Germinal center (tissue), 1 donor: ENCODE measurements at places on chromosomes 5 and 9.

GRCh38 chr9:106588626-106589025 is 274.3 kb upstream of the ZNF462 start:
- DNase-seq = no peak

DNA sequence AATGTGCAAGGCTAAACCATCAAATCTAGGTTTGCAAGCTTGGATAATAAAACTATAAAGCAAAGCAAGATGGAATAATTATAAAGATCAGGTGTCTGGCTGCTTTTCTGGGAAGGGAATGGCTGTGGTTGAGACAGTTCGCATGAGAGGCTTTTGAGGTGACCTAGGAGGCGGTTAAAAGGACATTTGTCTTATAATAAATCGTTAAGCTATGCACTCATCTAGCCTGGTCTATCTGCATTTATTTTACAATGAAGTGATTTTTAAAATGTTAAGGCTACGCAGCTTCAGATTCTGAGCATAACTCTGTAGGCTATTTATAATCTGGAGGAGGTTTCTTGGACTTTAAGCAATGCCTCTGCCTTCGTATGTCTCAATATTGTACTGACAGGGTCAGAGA is 29.4 kb upstream of the MAN2A1 start:
- DNase-seq = no peak

DNA sequence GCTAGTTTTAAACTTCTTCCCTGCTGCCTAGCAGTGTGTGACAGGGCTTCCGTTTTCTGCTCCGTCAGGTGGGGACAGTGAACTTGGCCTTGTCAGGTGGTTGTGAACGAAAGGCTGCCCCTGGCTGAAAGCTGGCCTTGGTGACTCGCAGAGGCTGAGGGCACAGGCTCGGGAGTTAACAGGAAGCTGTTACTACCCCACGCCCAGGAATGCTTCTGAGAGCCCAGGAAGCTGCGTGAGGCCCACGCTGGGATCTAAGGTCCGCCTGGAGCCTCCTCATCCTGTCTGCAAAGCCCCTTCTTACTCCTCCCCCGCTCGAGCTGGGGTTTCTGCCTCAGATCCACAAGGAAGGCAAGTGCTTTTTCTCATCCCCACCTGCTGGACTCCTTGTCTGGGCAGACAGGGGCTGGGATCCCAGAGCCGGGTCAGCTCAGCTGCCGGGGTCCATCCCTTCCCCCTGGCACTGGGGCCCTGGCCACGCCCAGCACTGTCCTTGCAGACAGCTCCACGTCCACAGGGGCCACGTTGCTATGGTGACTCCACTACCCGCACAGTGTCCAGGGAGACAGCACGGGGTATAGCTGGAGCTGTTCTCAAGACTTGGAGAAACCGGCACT is 124.7 kb upstream of the TBC1D2 start:
- peak; percentile 59 for DNase-seq

DNA sequence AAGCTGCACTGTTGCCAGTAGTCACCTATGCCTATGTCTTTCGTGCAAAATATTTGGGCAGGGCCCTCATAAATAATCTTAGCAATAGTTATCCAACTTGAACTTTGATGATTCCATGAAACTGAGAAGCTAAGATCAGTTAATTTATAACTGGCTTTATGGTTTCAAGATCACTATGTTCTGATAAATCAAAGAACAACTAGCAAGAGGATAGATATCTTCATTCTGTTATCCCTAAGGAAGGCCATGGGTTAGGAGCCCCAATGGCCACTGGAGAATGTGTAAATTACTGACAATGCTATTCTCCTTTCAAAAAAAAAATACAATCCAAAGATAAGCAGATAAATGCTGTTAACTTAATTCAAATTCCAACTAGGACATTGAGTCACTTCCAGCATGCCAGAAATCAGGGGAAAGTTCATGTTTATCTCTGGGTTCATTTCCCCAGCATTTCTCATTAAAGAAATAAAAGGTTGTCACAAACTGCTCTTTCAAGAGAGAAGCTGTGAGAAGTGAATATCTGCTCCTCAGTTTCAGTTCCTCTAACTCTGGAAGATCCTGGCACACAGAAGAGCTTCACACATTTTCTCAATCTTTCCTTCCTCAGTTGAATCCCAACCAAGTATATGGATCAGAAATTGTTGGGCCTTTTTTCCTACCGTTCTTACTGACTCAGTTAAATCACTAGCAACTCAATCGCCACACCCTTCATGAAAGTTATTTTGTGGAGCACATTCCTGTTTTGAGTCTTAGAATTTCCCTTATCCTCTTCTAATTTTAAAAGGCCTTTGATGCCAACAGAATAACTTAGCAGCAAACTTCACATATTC is 59.6 kb upstream of the SLC1A1 start:
- DNase-seq = peak; percentile 5

GRCh38 chr5:9468060-9468388 is 77.9 kb downstream of the SEMA5A start:
- no peak for DNase-seq

- no peak for DNase-seq
Observed at GRCh38 chr9:131238402-131239021, 37.8 kb downstream of the FAM78A start.
